Ureter (tissue), 1 donor: ENCODE measurements at places on chromosomes 5 and 9. TPM values are rescaled to one million over a fixed set of nuclear protein-coding genes. Genes with fewer than 3 reads are reported as not detected.

CRAT gene
- 42.1 TPM for total RNA-seq

CERCAM gene
- 51.3 TPM for total RNA-seq

GRCh38 chr9:78971540-78971939, 600.2 kb upstream of the TLE4 start:
- DNase-seq: no peak

NIPAL4 gene
- total RNA-seq: 49.8 TPM

GRCh38 chr5:36607114-36607571, 737 bp downstream of the SLC1A3 start:
- DNase-seq: no peak

- no peak for DNase-seq
Measured at GRCh38 chr5:142433526-142434321, 108.9 kb upstream of the SPRY4 start.

DNA sequence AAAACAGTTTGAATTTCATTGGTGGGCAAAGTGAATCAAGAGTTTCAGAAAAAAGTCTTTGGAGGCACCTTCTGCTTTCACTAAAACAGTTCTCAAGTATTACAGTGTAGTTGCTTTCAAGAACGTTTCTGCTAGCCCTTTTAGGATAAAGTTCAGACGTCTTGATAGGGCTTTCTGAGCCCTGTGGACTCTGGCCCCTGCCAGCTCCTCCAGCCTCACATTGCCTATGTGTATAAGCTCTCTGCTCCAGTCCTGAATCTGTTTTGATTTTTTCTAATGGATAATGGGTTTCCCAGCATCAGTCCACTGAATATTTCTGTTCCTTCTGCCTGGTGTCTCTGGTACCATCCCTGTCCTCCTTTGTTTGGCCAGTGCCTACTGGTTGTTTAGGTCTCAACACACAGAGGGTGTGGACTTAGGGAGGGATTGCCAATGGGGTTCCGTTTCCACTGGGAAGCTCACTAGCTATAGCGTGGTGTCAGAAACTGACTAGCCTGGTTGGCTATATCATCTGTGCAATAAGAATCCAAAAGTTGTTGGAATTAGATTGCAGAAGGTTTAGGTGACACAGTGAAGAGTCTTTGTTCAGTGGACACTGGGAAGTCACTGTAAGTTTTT, 26.4 kb downstream of the ARHGAP26 start:
- no peak for DNase-seq
